ENCODE measurements at places on chromosomes 3 and 15.

GRCh38 chr3:15654891-15655290 is 53.3 kb downstream of the BTD start:
- DNase-seq = no peak

DNA sequence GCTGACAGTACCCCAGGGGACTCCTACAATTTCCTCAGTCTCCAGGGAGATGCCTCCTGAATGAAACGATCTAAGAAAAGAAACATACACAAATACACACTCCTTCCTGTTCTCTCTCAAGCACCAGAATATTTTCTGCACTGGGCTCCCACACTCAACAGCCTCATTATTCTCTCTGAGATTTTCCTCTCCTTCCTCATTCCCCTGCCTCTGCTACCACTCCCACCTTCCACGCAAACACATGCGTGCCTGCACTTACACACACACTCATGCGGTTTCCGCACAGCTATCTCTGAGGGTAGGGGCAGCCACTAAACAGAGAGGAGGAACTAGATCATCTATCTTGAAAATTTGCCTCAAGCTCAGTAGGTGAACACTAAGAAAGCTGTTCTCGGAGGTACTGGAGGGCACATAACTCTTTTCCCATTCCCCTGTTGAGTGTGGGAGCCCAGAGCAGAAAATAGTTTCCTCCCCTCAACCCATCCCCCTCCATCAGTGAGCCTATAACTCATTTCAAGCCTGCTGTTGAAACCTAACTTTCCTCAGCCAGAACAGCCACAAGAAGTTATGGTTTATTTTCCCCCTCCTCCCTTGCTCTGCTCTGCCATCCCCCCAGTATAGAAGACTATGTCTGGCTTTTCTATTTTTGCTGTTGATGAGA is 30.5 kb upstream of the TIPARP start:
- DNase-seq = no peak

DNA sequence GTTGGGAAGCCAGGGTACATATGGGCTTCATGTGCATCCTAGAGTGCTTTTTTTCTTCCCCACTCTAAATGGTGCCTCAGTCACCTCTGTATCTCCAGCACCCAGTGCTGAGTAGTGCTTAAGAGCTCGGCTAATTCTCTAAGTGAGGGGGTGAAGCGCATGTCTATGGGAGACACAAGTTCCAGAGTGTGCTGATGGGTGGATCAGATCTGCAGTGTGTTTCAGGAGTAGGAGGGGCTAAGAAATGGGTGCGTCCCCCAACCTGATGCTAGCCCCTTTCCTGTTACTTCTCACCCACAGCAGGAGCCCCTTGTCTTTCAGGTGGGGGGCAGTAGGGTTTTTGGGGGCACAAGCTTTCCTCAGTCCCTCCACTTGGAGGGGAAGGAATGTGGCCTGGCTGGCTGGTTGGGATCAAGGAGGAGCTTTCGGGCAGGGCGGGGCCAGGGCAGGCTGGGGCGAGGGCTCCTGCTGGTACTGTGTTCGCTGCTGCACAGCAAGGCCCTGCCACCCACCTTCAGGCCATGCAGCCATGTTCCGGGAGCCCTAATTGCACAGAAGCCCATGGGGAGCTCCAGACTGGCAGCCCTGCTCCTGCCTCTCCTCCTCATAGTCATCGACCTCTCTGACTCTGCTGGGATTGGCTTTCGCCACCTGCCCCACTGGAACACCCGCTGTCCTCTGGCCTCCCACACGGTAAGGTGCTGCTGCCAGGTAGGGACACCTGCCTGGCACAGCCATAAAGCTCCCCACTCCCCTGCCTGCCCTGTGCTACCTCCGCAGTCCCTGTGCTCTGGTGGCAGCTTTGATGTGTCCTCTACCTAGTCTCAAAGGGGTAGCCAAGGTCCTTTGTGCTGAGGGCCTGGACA is at the start of gene IL17RE:
Gene IL17RE (plus strand): TSS at position 477 of the 866 bp plus-strand sequence. CDS start 85 bp downstream, at position 562.
- no peak for DNase-seq

DNA sequence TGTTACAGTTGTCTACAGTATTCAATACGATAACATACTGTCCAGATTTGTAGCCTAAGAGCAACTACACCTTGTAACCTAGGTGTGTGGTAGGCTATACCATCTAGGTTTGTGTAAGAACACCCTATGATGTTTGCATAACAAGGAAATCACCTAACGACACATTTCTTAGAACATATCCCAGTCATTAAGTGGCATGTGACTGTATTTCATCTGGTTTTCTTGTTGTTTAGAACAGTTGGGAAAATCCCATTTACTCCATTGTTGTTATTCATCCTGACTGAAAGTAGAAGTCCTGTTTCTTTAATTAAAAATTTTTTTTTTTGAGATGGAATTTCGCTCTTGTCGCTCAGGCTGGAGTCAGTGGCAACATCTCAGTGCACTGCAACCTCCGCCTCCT is 31.3 kb downstream of the LRRC28 start:
- DNase-seq = no peak

- peak; percentile 71 for DNase-seq
These were observed 1.8 kb downstream of the RCCD1 start for GRCh38 chr15:90956274-90957030.

GRCh38 chr3:98900265-98901118 is 1.0 kb downstream of the DCBLD2 start:
- peak; percentile 15 for DNase-seq

DNA sequence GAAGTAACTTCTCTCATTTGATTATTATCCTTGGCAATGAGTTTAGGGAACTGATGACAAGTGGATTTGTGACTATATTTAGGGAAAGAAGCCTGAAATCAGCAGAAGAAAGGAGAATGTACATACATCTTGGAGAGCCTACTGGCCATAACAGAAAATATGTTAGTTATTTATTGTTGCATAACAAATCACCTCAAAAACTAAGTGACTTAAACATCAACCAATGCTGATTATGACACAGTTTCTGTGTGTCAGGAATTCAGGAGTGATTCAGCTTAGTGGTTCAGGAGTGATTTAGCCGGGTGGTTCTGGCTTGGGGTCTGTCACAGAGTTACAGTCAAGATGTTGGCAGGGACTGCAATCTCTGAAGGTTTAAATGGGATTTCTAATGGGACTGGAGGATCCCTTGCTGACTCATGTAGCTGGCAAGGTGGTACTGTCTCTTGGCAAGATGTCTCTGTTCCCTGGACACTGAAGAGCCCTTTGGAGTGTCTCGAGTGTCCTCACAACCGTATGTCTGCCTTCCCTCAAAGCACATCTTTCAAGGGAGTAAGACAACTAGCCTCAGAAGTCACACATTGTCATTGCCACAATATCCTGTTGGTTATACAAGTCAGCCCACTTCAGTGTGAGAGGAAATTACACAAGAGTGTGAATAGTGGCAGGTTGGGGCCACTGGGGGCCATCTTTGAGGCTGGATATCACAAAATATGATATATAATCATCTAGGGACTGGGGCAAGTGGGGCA is 248.9 kb downstream of the SV2B start:
- DNase-seq = no peak

GRCh38 chr3:184154885-184155643 is at the start of gene DVL3:
Gene DVL3, plus strand, starts transcription at chr3:184155377. Its CDS starts 259 bp downstream, at chr3:184155636.
- peak; percentile 41 for DNase-seq

GRCh38 chr3:40713795-40714194 is 189.0 kb downstream of the ZNF621 start:
- DNase-seq = no peak

DNA sequence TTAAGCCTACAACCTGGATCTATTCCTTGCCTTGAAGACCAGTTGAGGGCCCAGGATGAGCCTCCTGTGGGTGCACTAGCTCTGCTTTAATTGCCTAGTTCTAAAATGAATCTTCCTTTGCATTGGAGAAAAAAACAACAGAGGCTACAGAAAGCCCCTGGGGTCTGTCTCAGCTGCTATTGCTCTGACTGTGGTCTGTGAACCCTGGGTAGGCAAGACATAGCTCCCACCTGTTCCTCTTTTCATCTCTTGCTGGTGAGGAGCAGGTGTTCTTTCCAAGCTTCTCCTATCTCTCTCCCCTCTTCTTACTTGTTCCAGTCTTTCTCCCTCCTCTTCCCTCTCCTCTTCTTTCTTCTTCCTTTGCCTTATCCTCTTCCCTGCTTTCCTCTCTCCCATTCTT is 28.8 kb downstream of the RBP2 start:
- no peak for DNase-seq

- DNase-seq = no peak
These were observed 1.0 kb downstream of the SPTBN5 start for GRCh38 chr15:41892621-41893421.

GRCh38 chr3:165195241-165195639 is 944 bp downstream of the SLITRK3 start:
- DNase-seq = no peak

GRCh38 chr3:180611006-180611405 is 9.0 kb downstream of the TTC14 start:
- DNase-seq = no peak

GRCh38 chr15:36284911-36285310 is 294.5 kb upstream of the CDIN1 start:
- DNase-seq = no peak

GRCh38 chr3:130459944-130460343 is 57.0 kb upstream of the COL6A6 start:
- no peak for DNase-seq

DNA sequence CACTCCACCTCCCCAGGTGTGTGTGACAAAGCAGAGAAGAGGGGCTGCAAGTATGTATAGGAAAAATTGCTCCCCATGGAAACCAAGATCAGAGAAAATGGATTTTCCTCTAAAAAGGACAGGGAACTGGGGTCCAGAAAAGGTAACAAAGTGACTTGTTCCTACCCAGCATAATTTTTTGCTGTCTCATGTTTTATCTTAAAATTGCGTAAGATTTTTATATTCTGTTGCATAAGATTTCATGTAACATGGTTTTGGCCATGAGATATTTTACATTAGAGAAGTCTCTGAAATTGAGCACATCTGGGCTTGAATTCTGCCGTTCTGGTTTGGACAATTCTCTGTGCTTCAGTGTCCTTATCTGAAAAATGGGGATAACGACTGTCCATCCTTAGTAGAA is 335.7 kb upstream of the RORA start:
- no peak for DNase-seq

DNA sequence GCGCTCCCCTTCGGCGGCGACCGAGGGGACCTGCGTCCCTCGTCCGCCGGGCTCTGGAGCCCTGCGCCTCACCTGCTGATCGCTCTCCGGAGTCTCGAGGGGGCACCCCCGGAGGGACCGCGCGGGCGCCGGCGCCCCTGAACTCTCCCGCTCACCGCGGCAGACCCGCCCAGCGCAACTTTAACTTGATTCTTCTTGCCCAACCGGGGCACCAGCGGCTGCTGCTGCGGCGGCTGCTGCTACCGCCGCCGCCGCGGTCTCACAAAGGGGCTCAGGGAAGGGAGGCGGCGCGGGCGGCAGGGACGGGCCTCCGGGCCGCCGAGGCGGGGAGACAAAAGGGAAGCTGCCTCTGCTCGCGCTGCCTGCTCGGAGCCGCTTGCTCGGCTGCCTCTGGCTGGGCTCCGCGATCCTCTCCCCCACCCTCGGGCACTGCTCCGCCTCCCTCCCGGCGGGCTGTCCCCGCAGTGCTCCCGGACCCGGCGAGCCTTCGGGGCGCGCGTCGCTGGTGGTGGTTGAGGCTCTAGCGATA is at the start of gene PPM1L:
Gene PPM1L (plus strand): TSS at position 456 of the 529 bp plus-strand sequence.
- peak; percentile 65 for DNase-seq

- DNase-seq = no peak
These were observed 148.5 kb downstream of the WDR76 start for GRCh38 chr15:43975326-43975725.

DNA sequence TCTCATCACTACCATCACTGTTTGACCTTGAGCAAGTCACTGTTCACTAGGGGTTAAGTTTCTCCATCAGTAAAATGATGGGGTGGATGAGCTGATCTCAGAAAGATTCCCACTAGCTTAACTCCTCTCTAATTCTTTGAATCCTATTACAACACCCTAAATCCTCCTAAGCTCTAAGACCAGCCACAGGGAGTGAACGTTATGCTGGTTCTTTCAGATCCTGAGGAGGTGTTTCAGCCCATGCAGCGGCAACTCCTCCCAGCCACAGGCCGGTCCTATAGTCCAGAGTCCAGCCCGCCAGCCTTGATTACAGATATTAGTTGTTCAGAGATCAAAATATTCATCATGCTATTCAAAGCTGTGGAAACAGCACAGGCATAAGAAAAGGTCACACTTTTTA is 15.1 kb downstream of the MB21D2 start:
- DNase-seq = no peak

- DNase-seq = no peak
These were observed 22.4 kb downstream of the LRRK1 start for GRCh38 chr15:100941536-100941935.

GRCh38 chr15:67601073-67601472 is 58.6 kb downstream of the MAP2K5 start:
- no peak for DNase-seq

DNA sequence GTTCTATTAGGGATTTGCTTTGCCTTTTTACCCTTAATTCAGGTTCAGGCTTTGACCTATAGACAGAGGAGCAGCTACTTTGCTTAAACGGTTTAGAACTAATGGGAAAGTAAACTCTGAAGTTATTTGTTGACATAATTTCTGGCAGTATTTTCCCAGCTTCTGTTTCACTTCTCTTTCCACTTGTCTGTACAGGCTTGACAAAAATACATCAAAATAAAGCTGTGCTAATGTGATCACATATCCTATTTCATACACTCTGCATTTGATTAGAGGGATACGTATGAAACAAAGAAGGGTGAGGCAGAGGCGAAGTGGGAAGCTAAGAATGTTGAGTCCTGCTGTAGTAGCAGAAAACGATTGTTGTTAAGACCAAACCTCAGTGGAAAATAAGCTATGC is 389.1 kb upstream of the RARB start:
- no peak for DNase-seq

DNA sequence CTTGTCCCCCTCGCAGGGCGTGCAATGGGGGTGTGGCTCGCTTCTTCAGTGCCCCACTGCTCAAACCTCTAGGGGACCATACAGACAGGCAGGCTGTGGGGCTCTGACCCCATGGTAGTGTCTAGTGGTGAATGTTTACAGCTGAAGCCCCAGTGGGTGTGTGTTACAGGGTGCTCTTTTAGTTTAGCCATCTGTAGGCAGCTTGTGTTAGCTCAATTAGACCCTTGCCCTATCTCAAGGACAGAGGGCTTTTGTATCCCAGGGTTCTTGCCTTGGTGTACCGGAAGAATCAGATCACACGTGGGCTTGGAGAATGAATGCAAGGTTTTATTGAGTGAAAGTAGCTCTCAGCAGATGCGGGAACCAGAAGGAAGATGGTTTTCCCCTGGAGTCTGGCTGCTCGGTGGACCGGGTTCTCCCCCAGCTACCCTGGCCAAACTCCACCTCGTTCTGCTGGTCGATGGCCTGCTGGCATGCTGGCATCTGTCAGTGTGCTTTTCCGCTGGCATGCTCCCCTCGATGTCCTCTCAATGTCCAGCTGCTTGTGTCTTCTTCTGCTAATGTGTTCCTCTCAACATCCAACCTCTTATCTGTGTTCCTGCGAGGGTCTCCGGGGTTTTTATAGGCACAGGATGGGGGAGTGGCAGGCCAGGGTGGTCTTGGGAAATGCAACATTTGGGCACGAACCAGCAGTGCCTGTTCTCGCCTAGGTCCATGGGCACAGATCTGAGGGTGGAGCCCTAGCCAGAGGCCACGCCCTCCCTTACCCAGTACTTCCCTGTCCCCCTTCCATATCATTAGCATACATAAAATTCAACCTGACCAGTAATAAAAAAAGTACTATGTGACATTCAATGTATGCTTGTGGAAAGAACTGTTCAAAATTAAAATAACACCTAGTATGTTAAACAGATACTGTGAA is 6.6 kb downstream of the SPCS1 start:
- DNase-seq = no peak

GRCh38 chr3:167012691-167013090 is 367.4 kb downstream of the ZBBX start:
- DNase-seq = no peak

All from activated CD8-positive, alpha-beta memory T cell treated with anti-CD3 and anti-CD28 coated beads, Interleukin-2, amount 50 U/mL, for 4 hours (primary cell).